ENCODE measurements at places on chromosomes 2 and 18. TPM values are rescaled to one million over a fixed set of nuclear protein-coding genes. Genes with fewer than 3 reads are reported as not detected.

Gene ORMDL1
- total RNA-seq = 58.9 TPM

- H3K4me3 ChIP-seq = no peak overlapping the region
- H3K4me1 ChIP-seq = no peaks in the 10 kb centered on the region
- H3K27ac ChIP-seq = no peak overlapping the region
- no peaks in the 10 kb centered on the region for H3K36me3 ChIP-seq
- no peak for DNase-seq
Measured at GRCh38 chr2:134431838-134432434, 178.1 kb downstream of the MGAT5 start.

- H3K4me3 ChIP-seq = no peak overlapping the region
- no peaks in the 10 kb centered on the region for H3K27me3 ChIP-seq
- DNase-seq = no peak
- H3K4me1 ChIP-seq = no peaks in the 10 kb centered on the region
Measured at GRCh38 chr2:42256505-42256904, 87.4 kb downstream of the EML4 start.

- peaks cover 73% of the 10 kb centered on the region for H3K4me1 ChIP-seq
- H3K27me3 ChIP-seq = no peaks in the 10 kb centered on the region
- no peaks in the 10 kb centered on the region for H3K36me3 ChIP-seq
- no peak for DNase-seq
- no peak overlapping the region for H3K4me3 ChIP-seq
Measured at GRCh38 chr2:54503192-54503591, 47.1 kb downstream of the SPTBN1 start.

Gene UGT1A5
- 1.2 TPM for total RNA-seq

DNA sequence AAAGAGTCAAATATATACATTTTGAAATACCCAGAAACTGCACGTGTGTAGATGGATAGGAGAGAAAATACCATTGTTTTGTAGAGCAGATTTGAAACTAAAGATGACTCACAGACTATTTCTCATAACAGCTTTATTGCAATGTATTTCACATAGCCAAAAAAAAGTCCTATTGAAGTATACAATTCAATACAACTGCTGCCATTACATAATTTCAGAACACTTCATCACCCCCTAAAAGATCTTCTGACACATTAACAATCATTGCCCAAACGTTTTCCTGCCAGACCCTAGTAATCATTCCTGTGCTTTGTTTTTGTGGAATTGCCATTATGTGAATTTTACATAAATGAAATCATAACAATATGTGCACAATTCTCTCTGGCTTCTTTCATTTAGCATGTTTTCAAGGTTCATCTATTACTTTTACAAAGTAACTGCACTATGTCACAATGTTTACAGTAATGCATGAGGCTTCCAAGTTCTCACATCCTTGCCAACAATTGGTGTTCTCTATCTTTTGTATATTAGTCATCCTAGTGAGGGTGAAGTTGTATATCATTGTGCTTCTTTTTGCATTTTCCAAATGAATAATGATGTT, 378.6 kb upstream of the CWC22 start:
- H3K27me3 ChIP-seq = no peaks in the 10 kb centered on the region
- H3K4me3 ChIP-seq = no peak overlapping the region
- no peaks in the 10 kb centered on the region for H3K4me1 ChIP-seq
- H3K27ac ChIP-seq = no peak overlapping the region
